ENCODE measurements at places on chromosomes 2 and 18. TPM values are rescaled to one million over a fixed set of nuclear protein-coding genes. Genes with fewer than 3 reads are reported as not detected.

CCL20 gene
- polyA plus RNA-seq: not detected

COX5B gene
- polyA plus RNA-seq: 280 TPM

LGALSL gene
- polyA plus RNA-seq: 0.81 TPM

AOX1 gene
- polyA plus RNA-seq: not detected

ABCG8 gene
- not detected for polyA plus RNA-seq

SATB2 gene
- not detected for polyA plus RNA-seq

DNA sequence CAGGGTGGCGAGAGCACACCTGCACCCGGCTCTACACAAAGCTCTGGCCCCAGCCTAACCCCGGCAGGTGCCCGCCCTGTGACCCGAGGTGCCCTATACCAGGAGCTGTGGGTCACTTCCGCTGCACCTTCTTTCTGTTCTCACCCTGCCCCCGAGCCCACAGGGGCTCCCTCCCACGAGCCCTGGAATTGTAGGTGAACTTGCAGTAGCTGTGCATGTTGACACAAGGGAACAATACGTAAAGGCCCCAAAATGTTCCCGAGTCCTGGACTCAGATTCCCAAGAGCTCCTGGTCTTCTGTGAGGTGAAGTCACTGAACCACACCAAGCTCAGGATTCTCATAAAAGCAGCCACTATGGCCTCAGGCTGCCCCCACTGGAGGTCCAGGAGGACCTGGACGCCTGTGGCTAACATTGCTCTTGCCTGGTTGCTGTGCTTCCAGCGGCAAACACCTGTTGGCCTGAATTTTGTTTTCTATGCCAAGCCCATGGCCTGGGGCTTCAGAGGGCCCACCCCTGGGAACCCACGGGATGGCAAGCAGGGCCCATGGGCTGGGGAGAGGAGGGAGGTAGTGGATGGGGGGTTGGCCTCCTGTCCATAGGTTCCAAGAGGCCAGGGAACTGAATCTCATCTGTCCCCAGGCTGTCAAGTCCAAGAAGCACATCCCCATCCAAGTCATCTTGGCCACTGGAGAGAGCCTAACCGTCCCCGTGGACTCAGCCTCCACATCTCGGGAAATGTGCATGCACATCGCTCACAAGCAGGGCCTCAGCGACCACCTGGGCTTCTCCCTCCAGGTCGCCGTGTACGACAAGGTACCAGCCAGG, 23.2 kb upstream of the GPR17 start:
- H3K4me1 ChIP-seq: peaks cover 29% of the 10 kb centered on the region
- peak overlapping the region; percentile 92 for H3K27ac ChIP-seq
- no peaks in the 10 kb centered on the region for H3K27me3 ChIP-seq
- peak overlapping the region; percentile 47 for H3K4me3 ChIP-seq
- peaks cover 21% of the 10 kb centered on the region for H3K36me3 ChIP-seq

GRCh38 chr2:230318190-230319121, 8.5 kb upstream of the SP140L start:
- peak overlapping the region; percentile 89 for H3K4me3 ChIP-seq
- H3K36me3 ChIP-seq: peaks cover 18% of the 10 kb centered on the region
- H3K27ac ChIP-seq: peak overlapping the region; percentile 91
- no peaks in the 10 kb centered on the region for H3K27me3 ChIP-seq

DNA sequence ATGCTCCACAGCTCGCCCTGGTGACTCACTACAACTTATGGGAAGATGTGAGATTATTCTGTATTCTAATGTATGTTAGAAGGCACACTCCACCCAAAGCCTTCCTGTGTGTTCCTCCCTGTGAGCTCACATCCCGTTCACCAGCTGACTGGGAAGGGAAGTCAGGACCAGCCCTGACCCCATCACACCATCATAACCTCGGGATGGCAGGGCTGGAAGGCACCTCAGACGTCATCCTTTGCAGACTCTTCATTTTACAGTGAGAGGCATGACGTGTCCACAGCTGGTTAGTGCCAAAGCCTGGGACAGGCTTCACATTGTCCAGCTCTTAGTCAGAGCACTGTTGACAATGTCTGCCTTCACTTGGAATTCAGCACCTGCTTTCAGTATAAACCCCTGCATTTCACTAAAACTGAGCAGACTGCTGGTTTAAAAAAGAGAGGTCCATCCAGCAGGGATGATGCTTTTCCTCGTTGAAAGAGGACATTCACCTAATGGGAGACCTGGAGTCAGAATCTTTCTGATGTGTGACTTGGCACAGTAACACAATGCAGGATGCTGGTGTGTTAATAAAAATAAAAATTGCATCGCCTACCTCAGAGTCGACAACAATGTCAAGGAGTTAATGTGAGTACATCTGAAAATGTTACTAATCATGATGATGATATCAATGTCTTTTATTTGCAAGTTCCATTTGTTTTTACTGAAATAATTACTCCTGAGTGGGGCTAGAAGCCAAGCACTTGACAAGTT, 418.0 kb upstream of the TNP1 start:
- H3K4me3 ChIP-seq: no peak overlapping the region
- no peaks in the 10 kb centered on the region for H3K4me1 ChIP-seq
- no peak for DNase-seq

DNA sequence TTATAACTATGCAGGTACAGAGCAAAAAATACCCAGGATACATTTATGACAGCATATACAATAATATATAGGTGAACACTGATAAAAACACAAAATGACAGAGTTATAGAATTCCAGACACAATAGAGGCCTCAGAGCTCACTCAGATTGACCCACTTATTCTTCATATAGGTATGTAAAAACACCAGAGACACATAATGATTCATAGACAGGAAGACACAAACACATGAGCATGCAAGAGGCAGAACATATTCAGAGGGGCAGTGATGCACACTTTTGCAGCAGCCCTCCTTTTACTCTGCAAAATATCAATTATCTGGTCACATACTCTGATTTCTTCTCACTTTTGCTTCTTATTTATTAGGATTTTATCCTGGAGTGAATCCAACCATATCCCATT, 633.3 kb upstream of the ACVR2A start:
- no peaks in the 10 kb centered on the region for H3K4me1 ChIP-seq
- no peak for DNase-seq
- H3K36me3 ChIP-seq: no peaks in the 10 kb centered on the region

DNA sequence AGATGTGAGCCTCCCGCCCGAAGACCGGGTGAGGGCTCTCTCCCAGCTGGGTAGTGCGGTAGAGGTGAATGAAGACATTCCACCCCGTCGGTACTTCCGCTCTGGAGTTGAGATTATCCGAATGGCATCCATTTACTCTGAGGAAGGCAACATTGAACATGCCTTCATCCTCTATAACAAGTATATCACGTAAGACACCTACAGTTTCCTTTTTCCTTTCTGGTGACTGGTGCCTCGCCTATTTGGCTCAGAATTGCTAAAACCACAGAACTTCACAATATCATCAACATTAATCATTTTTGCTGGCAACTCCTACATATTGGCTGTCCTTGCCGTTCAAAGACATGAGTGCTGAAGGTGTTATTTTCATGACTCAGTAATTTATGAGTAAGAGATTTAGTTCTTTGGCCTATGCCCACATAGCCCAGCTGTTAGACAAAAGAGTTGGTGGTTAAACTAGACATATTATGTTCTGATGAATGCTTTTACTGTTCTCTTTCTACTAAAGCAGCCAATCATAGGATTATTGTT, 2.2 kb downstream of the STAMBP start:
- H3K27ac ChIP-seq: peak overlapping the region; percentile 98
- no peak overlapping the region for H3K4me3 ChIP-seq
- peaks cover 14% of the 10 kb centered on the region for H3K36me3 ChIP-seq
- no peaks in the 10 kb centered on the region for H3K27me3 ChIP-seq

DNA sequence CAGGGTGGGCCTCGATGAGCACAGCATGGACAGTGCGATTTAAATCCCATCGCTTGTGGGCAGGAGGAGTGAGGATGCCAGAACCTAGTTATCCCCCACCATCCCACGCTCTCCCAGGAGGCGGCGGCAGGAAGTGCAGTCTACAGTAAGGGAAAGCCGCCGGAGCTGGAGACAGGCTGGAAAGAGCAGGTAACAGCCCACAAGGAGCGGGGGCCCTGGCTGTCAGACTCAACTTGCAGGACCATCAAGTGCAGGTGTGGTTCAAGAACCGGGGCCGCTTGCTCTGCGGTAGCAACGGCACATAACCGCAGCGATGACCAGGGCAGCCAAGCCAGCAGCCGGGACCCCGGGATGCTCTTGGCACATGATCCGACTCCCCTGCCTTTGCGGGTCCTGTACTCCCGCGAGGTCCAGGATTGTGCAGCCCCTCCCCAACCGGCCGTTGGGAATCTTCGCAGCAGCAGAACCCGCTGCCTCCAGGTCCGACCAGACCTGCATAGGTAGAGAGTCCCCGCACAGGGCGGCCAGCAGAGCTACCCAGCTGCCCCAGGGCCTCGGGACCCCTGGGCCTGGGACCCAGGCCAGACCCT, 82.1 kb downstream of the BIN1 start:
- H3K36me3 ChIP-seq: no peaks in the 10 kb centered on the region
- no peak overlapping the region for H3K27ac ChIP-seq
- no peak overlapping the region for H3K4me3 ChIP-seq

DNA sequence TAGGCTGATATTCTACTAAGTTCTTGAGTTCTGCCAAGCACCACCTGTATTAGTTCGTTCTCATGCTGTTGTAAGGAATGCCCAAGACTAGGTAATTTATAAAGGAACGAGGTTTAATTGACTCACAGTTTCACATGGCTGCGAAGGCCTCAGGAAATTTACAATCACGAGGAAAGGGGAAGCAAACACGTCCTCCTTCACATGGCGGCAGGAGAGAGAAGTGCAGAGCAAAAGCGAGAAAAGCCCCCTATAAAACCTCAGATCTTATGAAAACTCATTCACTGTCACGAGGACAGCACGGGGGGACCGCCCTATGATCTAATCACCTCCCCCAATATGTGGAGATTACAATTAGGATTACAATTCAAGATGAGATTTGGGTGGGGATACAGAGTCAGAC, 47.7 kb upstream of the YWHAQ start:
- no peaks in the 10 kb centered on the region for H3K4me1 ChIP-seq
- H3K27ac ChIP-seq: no peak overlapping the region

DNA sequence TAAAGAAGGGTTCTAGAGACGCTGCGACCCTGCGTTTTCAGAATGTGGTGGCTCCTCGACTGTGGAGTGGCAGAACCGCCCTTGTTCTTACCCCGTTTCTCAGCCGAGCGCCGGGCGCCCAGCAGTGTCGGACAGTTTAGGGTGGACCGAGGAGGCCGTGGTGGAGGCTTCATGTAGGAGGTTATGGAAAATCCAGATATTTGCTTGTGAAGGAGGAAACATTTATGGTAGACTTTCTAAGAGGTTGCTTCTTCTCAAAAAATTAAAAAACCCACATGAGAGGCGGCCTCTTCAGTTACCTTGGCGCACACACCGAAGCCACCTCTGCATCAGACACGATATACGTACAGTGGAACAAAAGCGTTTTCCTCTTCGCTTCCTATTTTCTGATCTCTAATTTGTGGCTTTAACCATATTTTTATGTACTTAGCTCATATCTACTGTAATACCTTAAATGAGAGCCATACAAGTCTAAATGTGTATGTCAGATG, 120.8 kb downstream of the NFATC1 start:
- H3K36me3 ChIP-seq: no peaks in the 10 kb centered on the region
- H3K4me1 ChIP-seq: peaks cover 33% of the 10 kb centered on the region
- no peak overlapping the region for H3K4me3 ChIP-seq
- no peaks in the 10 kb centered on the region for H3K27me3 ChIP-seq
- no peak for DNase-seq

GRCh38 chr2:178008636-178009289, 63.8 kb downstream of the PDE11A start:
- no peak overlapping the region for H3K27ac ChIP-seq
- H3K36me3 ChIP-seq: no peaks in the 10 kb centered on the region
- no peaks in the 10 kb centered on the region for H3K27me3 ChIP-seq
- H3K4me3 ChIP-seq: no peak overlapping the region
- no peaks in the 10 kb centered on the region for H3K4me1 ChIP-seq

DNA sequence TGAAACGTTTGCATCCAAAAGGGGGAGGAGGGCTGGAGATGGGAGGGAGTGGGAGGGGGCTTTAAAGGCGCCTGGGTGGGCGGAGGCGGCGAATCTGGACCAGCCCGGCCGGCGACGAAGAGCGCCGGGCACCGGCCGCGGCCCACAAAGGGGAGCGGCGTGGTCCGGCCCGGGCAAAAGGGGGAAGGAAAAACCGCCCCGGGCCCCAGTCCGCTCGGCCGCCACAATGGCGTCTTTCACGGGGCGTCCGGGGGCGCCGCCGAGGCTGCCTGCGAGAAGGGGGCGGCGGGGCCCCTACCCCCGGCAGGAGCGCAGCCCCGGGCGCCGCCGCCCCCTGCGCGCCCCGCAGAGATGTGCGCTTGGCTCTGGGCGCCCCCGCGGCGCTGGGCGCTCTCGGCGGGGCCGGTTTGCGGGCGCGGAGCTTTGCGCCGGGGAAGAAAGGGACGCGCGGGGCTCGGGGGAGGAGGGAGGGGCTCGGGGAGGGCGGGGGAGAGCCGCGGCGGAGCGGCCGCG, 108.1 kb upstream of the KCTD1 start:
- H3K27ac ChIP-seq: no peak overlapping the region
- peaks cover 9% of the 10 kb centered on the region for H3K36me3 ChIP-seq
- H3K4me3 ChIP-seq: no peak overlapping the region
- H3K4me1 ChIP-seq: peaks cover 11% of the 10 kb centered on the region

DNA sequence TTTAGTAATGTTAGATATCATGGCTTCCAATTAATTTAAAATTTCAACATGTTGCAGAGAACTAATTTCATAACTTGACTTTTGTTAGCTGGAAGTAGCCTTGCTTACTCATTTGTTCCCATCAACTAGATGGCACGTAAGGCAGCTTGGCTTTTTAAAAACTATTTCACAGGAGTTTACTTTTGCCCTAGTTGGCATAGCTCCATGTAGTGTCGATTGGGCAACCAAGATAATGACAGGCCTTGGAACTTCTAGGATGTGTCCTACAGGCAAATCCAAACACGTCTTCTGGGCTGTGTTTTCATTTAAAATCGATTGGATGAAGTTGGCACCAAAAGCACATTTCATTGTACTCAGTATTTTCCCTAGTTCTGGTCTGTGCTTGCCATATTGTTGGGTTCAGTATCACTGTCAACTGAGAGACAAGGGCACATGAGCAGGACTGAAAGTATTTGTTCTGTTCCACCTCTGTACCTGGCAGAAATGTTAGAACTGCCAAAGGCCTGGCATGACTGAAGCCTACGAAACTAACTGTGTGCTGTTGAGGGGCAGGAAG, 29.4 kb downstream of the HADHB start:
- no peak for DNase-seq
- H3K4me3 ChIP-seq: no peak overlapping the region
- H3K4me1 ChIP-seq: no peaks in the 10 kb centered on the region

- H3K27ac ChIP-seq: no peak overlapping the region
- no peak for DNase-seq
- H3K4me1 ChIP-seq: peaks cover 27% of the 10 kb centered on the region
- H3K4me3 ChIP-seq: no peak overlapping the region
- H3K36me3 ChIP-seq: no peaks in the 10 kb centered on the region
Measured at GRCh38 chr2:30359644-30360167, 87.3 kb upstream of the LCLAT1 start.

DNA sequence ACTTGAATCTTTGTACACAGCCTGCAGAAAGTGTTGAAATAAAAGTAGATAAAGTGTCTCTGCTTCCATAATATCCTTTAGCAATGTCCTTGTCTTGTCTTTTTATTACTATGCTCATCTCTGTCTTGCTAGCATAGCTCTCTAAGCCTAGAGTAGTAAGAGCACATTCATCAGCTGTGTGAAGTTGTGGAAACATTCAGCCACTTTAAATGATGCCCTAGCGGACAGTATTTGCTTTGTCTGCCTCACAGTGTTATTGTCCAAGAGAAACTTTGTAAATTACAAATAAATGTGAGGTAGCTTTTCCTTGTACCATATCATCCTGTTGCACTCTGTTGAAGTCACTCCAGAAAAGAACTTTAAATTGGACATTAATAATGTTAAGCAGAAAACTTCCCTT, 60.3 kb upstream of the TTC21B start:
- H3K36me3 ChIP-seq: no peaks in the 10 kb centered on the region
- no peak overlapping the region for H3K27ac ChIP-seq
- H3K27me3 ChIP-seq: no peaks in the 10 kb centered on the region
- H3K4me1 ChIP-seq: no peaks in the 10 kb centered on the region

Measured in naive B cell (primary cell).